KBM-7 (cell line): ENCODE measurements at places on chromosomes 16 and 17.

GRCh38 chr16:17339764-17340541 is 130.8 kb downstream of the XYLT1 start:
- no peak for DNase-seq

- no peak for DNase-seq
These were observed 51.2 kb upstream of the TOB1 start for GRCh38 chr17:50917418-50917743.

DNA sequence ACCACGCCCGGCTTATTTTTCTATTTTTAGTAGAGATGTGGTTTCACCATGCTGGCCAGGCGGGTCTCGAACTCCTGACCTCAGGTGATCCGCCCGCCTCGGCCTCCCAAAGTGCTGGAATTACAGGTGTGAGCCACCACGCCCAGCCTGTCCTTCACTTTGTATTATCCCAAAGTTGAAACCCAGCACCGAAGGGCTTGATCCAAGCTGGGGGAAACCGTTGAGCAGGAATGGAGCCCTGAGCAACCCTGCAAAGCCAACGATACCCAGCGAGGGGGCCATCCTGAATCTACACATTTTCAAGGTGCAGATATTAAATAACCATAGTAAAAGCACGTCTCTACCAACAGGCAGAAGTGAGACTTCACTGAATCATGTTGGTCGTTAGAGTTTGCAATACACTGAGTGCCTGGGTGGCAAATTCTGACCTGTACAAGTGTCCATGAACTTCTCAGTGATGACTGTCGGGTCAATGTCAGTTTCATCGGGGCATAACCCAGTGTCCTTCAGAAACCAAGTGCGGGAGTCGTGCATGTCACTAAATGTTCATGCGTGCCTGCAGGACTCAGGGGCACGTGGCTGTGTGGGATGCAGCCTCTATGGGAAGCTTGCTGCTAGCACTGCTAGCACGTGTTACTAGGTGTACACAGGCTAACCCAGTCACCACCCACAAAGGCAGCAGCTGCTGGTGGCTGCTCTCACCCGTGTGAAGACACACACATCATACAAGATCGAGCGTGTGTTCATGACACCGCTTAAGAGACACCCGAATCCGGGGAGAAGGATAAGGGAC is 10.5 kb upstream of the RBFOX3 start:
- DNase-seq: no peak

GRCh38 chr17:59415397-59415796 is 83.9 kb downstream of the YPEL2 start:
- no peak for DNase-seq

DNA sequence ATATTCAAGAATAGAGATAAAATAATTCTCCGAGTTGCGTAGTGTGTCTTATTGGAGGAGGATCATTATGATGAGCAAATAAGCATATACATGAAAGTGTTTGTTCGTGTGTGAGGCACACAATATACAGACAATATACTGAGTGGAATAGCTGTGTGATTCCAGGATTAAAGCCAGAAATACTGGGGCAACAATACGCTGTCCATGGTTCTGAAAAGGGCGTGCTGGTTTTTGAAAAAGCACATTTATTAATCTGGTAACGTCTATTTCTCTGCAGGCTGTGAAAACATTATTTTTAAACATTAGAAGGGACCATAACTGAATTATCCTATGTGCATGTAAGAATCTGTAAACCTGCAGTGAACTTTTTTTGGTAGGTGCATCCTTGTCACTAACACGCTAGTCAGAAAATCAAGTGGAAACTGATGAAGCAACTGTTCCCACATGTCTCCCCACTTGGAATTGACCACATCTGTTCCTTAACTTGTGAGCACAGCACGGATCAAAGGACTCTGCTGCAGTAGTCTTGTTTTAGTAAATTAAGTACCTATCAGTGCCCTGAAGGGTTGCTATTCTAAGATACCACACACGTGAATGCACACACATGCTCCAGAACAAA is 346.0 kb downstream of the GRIN2A start:
- peak; percentile 11 for DNase-seq

GRCh38 chr16:278863-279366 is 1.5 kb upstream of the ARHGDIG start:
- DNase-seq: peak; percentile 58
